ENCODE measurements at places on chromosomes 4 and X.

DNA sequence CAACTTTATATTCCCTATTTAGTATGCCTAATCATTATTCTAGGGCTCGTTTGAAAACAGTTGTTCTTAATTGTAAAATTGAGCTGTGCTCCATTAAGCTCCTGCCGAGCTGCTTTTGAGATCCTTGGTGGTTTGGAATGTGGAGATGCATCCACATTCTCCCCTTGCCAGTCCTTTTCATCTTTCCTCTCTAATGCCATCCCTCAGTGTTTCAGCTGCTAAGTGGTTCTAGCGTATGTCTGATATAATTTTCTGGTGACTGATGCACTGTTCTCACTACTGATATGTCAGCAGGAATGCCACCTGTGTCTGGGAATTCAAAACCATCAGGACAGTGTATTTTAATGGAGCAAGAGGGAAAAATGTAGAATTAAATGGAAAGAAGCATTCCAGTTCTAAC, 1085.0 kb downstream of the CCSER1 start:
- no peak for DNase-seq

DNA sequence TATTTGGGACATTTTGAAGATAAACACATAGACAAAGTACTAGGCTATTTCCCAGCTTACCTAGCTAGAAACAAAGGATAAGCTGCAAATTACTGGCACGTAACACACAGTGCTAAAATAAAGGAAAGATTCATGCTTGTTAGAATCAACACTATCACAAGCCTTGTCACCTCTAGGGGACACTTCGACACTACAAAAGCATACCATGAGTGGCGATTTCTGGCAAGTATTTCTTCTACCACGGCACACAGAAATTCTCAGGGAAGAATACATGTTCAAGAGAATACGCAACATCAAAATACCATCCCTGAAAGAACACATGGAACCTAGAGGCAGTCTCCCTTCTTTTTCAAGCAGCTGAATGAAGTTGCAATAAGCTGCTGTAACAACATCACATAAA, 5.1 kb downstream of the MECP2 start:
- DNase-seq, result no peak

GRCh38 chr4:55879224-55879623, 25.8 kb downstream of the EXOC1 start:
- no peak for DNase-seq

DNA sequence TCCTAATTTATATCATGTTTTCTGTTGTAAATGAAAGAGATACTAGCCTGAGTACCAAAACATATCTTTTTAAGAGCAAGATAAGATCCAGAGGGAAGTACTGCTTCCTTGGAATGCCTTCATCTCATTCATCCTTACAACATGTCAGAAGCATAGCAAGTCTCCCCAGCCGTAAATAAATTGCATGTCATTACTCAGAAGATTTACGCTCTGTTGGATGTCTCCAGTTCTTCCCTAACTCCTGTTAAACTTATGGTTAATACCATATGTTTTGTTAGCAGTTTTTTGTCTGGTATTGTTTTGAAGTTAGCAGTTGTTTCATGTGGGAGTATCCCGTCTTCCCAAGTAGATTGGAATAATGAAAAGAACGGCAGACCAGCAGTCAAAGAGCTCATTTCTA, 7.5 kb upstream of the GPC3 start:
- DNase-seq, result no peak

- no peak for DNase-seq
These were observed 84.5 kb downstream of the ACOX3 start for GRCh38 chr4:8355864-8356565.

DNA sequence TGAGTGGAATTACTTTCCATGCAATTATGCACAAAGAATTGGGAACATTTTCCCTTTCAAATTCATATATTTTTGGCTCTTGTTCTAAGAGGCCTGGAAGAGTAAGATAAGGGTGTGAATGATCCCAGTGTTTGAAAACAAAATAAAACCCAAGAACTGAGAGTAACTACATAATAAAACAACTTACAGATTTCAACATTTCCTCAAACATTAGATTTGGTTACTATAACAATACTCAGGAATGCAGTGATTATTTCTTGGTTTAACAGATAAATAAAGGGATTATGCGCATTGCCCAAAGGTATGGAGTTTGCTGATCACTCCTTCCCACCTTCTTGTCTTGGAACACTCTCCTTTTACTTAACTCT, 292.5 kb downstream of the CAMK2D start:
- no peak for DNase-seq

DNA sequence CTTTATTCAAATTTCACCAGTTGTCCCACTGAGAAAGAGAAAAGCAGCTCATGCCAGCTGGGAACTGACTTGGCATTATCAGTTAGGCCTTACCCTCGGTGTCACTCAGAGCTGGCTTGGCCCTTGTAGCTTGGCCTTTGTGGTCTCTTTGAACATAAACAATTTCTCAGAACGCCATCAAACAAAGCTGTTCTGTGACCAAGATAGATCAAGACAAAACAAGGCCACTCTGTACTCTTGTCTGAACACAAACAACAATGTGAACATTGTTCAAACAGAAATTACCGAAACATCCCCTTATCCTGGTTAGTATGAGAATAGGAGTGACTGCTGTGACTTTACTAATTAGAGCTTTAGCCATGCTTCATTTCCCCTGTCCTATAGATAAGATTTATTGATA, 57.2 kb downstream of the DIPK2B start:
- DNase-seq, result no peak

Measured in activated naive CD8-positive, alpha-beta T cell treated with anti-CD3 and anti-CD28 coated beads, Interleukin-2, amount 50 U/mL, for 24 hours (primary cell).